Activated CD8-positive, alpha-beta memory T cell treated with anti-CD3 and anti-CD28 coated beads for 48 hours (primary cell): ENCODE measurements at places on chromosomes 12 and 14.

GRCh38 chr14:89853936-89854693, 100.4 kb downstream of the EFCAB11 start:
- no peak for DNase-seq

DNA sequence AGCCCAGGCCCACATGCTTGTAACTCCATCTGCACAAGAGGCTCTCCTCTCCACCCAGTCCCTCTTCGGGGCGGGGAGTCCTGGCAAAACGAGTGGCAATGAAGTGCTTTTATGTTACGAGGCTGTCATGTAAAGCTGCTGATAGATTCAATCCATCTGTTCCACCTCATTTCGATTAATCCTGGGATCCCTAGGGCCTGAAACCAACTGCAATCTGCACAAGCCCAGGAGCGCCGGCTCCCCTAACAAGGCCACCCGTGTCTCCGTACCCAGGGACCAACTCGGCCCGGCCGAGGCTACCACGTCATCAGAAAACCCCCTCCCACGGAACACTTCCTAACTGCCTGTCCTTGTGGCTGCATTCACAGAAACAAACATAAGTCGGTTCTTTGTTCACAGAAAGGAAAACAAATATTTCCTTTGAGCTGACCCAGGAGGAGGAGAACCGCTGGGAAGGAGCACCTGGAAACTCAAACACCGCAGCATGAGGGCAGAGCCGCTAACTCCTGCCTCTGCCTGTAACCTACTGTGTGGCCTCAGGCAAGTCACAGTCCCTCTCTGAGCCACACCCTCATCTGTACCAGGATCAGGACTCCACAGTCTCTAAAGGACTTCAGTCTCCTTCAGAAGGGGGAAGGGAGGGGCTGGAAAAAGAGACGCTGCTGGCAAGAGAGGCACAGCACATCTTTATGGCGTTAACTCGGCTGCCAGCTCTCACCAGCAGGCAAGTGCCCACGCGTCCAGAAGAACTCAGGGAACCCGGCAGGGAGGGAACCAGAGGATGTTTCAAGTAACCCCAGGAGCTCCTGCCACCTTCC, 47.8 kb downstream of the CCDC88C start:
- no peak for DNase-seq

GRCh38 chr12:55636116-55636655, 506 bp upstream of the OR10P1 start:
- DNase-seq, result no peak

DNA sequence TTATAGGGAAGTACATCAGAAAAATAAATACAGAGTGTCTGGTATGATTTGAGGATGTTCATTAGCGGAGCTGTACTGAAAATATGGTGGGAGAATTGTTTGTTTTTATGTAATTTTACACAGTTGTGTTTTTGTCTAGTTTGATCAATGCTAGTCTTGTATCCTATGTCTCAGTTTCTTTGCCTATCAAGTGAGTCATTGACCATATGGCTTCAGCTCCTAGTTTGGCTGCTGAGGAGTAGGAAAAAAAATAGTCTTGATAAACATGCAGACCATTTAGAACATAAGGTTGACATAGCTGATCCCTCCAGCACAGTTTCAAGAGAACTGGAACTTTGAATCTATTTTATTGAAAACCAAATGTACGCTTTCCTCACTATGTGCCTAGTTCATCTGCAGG, 1292.1 kb upstream of the FLRT2 start:
- no peak for DNase-seq

DNA sequence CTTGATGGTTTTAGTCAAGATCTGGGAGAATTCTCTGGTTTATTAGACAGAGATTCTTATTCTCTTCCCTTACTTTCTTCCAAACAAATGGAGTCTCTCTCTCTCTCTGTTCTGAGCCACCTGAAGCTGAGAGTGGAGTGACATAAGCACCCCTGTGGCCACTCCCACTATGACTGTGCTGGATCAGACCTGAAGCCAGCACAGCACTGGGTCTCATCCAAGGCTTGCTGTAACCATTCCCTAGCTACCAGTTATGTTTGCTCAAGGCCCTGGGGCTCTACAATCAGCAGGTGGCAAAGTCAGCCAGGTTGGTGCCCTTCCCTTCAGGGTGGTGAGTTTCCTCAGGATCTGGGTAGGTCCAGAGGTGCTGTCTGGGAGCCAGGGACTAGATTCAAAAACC, 568.5 kb downstream of the AACS start:
- DNase-seq, result no peak

DNA sequence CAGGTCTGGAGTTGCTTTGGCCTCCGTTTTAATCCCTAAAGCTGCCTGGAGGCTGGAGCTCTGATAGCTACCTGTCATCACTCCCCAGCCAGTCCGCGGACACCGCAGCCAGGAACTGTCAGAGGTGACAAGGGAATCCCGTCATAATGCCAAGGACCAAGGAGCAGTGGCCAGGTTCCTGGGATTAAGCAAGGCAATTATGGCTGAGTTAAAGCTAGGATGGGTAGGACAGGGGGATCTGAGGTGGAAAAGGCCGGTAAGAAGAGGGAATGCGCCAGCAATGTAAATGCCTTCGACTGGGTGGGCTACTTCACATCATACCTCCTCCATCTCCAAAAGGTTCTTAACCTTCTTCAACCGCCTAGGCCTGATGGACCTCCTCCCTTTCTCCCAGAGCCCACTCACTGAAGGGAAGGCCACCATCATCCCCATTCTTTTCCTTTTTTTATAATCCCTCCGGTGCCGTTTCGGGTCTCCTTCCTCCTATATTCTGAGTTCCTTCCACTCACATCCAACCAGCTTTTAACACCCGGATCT, 1.9 kb downstream of the PPP1R3E start:
- no peak for DNase-seq

DNA sequence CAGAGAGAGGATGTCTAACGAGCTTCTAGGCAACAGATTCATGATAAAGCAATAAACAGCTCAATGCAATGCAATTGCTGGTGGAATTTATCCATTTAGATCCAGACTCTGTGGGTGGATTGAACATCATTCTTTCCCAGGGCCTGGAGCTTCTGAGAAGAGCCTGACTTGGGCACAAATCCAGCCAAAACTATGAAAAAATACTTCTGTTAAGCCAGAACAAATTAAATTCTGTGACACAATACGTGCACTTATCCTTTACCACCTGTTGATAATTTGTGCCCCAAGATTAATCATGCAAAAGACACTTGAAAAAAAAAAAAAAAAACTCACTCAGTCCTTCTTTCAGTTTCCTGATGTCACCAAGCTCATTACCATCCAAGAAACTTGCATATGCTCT, 446.0 kb upstream of the DCN start:
- DNase-seq, result no peak

DNA sequence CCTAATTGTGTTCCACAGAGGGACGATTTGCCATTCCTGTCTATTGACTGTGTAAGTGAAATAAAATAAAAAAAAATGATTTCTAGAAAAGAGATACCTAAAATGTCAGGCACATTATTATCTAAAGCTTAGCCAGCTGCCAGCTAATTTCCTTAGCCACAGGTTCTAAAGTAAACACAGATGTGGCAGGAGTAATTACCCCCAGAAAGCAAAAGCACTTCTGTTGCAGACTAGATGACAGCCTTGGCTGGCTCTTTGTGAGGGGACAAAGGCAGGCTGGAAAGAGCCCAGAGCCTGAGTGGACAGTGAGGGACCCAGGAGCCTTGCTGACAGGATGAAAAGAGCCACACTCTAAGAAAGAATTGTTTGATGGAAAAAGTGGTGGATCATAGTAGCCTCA, 418.1 kb downstream of the LRIG3 start:
- no peak for DNase-seq

DNA sequence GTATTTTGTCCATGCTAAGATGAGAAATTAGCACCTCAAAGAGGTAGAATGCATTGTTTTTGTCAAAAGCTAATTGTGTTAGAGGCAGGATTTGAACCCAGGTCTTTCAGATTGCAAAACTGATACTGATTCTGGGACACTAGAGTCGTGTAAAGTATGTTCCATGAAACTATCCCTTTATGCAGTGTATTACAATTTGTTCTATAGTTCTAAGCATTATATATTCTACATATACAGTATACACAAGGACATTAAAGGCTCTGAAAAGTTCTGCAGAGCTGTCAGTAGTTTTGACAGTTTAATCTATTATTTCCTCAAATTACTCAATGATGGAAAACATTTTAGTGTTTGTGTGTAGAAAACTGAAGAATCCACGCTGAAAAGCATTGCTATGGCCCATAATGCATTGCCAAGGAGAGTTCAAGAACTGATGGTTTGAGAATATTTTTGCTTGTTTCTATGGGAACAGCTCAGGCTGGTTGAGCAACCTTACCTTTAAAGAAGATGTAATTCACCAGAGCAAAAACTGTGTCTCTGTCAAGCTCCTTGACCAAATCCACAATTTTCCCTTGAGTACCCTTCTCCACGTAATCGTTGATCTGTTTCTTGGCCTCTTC, 6.2 kb downstream of the SERPINA1 start:
- no peak for DNase-seq

DNA sequence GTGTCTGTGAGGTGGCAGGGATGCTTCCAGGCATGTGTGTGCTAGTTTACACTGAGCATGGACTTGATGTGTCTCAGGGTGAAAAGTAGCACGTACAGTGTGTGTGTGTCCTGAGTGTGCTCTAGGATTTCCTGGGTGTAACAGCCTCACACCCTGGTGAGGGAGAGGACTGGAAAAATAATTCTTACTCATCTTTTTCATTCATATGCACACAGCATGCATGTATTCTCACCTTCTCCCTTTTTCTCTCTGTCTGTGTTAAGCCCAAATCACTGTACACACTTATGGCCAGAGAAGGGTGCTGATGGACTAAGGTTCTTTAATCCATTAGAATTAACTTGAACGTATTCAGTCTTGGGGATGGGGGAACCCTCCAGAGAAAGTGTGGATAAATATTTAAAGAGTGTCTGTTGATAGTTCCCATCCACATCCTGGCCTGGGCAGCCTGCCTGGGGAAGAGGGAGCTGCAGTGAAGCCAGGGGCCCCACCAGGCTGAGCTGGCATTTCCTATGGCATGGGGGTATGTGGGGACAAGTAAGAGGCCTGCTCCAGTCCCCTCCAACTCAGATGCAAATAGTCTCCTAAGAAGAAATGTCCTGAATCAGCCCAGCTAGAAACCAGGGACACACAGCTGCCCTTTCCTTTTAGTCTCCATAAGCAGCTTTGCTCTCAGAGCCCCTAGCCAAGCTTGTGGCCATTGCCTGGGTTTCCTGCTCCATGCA, 1.1 kb upstream of the HOXC8 start:
- no peak for DNase-seq

DNA sequence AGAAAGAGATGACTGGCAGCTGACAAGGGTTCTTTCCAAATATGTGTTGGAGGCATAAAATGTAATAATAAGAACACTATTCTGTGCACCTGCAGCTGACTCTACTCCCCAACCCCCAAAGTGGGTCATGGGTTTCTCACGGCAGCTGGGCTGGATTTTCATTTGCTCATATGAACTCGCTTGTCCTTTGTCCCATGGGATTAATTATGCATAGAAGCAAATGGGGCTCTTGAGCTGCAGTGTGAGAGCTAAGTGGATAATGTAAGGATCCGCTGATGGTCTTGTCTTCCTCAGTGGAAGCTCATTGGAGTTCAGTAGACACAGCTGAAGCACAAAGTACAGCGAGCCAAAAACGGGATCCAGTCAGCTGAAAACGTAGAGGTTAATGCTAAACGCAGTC, 46.3 kb downstream of the TTC8 start:
- no peak for DNase-seq
